ENCODE measurements at places on chromosomes 7 and 10.

- no peak for DNase-seq
Measured at GRCh38 chr7:46189255-46189790, 268.3 kb upstream of the IGFBP3 start.

DNA sequence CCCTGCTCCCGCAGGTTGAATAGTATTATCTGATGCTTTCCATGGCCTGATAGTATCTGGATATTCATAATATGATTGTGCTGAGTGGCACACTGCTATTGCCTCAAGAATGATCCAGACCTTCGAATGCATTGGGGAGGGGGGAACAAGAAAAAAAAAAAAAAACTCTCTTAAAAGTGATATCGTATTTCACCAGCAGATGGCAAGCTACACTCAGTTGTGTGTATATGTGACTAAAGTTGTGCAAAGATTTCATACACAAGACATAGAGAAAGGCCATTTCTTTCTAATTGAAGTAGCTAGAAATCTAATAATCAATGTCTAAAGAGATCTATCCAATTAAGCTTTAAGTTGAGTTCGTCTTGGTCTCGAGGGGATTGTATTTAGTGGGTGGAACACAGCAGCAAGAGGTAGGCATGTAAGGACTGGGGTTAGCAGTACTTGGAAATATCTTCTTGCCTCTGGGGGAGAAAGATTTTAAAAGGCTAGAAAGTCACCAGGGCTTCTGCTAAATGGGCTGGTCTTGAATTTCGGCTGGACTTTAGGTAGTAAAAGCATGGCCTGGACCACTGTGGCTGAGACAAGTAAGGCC lies 15.3 kb downstream of the SFRP4 start:
- peak; percentile 23 for DNase-seq

GRCh38 chr7:131683536-131684125 lies 127.2 kb upstream of the PODXL start:
- DNase-seq, result no peak

GRCh38 chr10:119541046-119541445 lies 1.5 kb downstream of the RGS10 start:
- DNase-seq, result no peak

DNA sequence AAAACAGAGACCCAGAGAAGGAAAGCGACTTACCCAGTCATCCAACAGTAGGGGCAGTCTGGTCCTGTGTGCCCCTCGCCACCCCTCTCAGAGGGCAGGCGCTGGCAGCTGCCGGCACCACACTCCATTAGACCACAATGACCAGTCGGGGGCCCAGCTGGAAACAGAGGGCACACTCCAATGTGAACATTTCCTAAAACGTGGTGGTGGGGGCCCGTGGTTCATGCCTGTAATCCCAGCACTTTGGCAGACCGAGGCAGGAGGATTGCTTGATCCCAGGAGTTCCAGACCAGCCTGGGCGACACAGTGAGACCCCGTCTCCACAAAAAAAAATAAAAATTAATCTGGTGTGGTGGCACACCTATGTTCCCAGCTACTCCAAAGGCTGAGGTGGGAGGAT lies 912 bp upstream of the OAT start:
- DNase-seq, result no peak

Measured in midbrain (tissue), 1 donor.